Esophagus muscularis mucosa (tissue), 4 donors: ENCODE measurements at places on chromosomes 12 and 14.

DNA sequence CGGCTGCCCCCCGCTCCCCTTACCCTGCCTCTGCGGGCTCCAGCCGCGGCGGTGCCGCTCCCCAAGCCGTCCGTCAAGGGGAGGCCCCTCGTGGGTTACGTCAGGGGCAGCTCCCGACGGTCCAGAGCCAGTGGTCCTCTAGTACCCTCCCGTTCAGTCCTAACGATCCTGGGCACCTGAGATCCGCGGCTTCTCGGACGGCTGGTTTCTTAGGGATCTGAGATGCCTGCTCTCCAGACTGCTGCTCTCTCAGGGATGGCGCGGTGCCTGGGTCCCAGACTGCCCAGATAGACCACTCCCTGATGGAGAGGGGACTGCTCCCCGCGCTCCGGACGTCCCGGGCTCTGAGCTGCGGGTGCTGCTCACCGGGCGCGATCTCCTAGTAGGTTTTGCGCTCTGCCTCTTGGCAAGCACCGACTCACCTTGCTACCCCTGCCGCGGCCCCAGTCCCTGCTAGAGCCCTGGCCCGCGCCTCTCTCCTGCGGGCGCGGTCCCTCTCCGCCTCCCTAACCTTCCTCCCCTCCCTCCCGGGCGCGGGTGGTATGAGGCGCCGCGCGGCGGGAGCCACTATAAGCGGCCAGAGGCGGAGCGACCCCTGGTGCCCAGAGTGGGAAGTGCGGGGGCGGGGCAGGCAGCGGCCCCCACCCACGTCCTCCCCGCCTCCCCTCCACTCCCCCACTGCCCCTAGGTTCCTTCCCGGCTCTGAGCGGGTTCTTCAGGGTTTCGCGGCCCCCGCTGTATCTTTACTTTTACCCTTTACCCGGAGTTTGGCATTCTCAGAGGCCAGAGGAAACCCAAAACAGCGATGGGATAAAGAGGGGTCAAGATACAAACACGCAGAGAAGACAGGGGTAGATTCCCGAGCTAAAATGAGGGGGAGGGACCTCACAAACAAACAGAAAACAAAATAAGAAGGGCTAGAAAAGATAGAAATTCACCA lies at the start of gene C1QL4:
TSS of gene C1QL4 (minus strand) at position 544 of the 940 bp plus-strand sequence. CDS start 711 bp downstream, outside the sequence.
- H3K27ac ChIP-seq: no peak within 1 kb of the TSS
- peak; percentile 93 for DNase-seq
- peaks cover 46% of the 10 kb centered on the region for H3K27me3 ChIP-seq
- H3K4me3 ChIP-seq: peak within 1 kb of the TSS; percentile 40
- H3K36me3 ChIP-seq: no peaks in the 10 kb centered on the region
- H3K4me1 ChIP-seq: peaks cover 26% of the 10 kb centered on the region

DNA sequence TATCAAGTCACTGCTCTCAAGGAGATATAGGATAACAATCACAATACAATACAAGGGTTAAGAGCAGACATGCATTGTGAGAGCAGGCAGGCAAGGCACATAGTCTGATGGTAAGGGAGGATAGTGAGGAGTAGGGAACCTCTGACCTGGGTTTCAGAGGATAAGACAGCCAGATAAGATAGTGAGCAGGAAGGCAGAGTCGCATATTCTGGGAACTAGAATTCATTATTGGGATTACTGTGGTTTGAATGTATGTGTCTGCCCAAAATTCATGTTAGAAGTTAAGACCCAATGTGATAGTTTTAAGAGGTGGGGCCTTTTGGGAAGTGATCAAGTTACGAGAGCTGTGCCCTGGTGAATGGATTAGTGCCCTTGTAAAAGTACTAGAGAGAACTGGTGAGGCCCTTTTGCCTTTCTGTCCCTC lies 14.4 kb upstream of the ATF1 start:
- H3K4me3 ChIP-seq: no peak overlapping the region
- H3K36me3 ChIP-seq: peaks cover 32% of the 10 kb centered on the region
- H3K27ac ChIP-seq: no peak overlapping the region
- no peaks in the 10 kb centered on the region for H3K27me3 ChIP-seq

DNA sequence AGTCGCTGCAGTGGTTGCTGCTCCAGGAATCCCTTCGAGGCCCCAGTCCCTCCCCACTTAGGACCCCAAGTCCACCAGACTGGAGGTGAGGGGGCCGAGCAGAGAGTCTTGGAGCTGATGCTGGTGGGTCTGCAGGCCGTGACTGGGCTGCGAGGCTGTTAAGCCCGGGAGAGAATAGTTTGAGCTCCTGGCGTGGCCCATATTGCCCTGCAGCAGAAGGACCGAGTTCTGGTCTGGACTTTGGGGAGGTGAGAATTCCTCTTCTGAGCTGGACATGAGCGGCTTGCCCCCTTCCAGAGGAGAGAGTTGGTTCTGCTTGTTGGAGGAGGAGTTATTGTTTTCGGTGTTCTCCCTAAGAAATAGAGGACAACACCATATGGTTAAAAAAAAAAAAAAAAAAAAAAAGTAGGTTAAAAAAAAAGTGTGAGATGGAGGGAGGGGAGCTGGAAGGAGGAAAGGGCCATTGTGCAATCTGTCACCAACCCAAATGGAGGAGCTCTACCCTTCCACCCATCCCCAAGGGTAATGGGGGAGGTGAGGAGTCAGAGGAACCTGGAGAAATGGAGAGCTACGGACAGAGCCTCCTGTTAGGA lies 3.0 kb downstream of the SIX1 start:
- H3K4me1 ChIP-seq: peaks cover 66% of the 10 kb centered on the region
- peaks cover 96% of the 10 kb centered on the region for H3K27me3 ChIP-seq
- H3K4me3 ChIP-seq: no peak overlapping the region
- no peak overlapping the region for H3K27ac ChIP-seq
- no peak for DNase-seq
- H3K36me3 ChIP-seq: no peaks in the 10 kb centered on the region

- no peaks in the 10 kb centered on the region for H3K36me3 ChIP-seq
- no peak overlapping the region for H3K4me3 ChIP-seq
- peaks cover 60% of the 10 kb centered on the region for H3K4me1 ChIP-seq
- no peak overlapping the region for H3K27ac ChIP-seq
- DNase-seq: no peak
Measured at GRCh38 chr14:90649557-90650135, 166.6 kb downstream of the TTC7B start.

DNA sequence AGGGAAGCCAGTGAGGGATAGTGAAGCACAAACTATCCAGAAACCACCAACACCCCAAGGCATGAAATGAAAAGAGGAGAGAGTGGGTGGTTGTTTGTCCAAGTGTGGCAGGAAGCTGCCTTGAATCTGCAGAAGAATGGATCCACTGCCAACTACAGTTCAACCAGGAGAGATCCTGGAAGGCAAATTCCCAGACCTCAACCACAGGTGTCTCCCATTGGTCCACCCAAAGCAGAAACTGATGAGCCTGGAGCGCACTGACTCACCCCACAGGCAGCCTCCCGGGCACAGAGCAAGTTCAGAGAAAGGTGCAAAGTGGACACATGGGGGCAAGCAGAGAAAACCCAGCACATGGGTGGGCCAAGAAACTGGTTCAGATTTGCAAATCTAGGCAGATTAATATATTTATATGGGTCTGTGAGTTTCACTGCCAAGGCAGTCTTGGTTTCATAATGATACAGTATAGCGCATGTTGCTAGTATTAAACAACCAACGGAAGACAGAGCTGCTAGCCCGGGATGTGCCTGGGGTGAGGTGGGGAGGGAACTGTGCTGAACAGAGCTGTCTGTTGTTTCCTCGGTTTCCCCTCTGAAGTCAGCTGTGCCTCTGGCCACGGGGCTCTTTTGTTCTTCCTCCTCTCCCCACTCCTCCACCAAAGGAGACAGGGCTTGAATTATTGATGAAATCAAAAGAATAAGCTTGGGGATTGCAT lies 416.2 kb upstream of the CCDC196 start:
- H3K27ac ChIP-seq: no peak overlapping the region
- no peaks in the 10 kb centered on the region for H3K27me3 ChIP-seq
- DNase-seq: no peak
- H3K4me1 ChIP-seq: no peaks in the 10 kb centered on the region
